Small intestine (tissue), 16 donors: ENCODE measurements at places on chromosomes 16 and 17.
A peak's percentile ranks its signal among the peaks of the same experiment; 100 is the strongest.

DNA sequence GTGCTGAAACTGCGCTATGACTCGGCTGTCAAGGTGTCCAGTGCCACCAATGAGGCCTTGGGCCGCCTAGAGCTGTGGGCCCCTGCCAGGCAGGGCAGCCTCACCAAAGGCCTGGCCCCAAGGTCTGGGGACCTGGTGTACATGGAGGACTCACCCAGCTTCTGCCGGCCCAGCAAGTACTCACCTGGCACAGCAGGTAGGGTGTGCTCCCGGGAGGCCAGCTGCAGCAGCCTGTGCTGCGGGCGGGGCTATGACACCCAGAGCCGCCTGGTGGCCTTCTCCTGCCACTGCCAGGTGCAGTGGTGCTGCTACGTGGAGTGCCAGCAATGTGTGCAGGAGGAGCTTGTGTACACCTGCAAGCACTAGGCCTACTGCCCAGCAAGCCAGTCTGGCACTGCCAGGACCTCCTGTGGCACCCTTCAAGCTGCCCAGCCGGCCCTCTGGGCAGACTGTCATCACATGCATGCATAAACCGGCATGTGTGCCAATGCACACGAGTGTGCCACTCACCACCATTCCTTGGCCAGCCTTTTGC is 25.0 kb downstream of the WNT9B start:
- peak; percentile 82 for DNase-seq

- DNase-seq: no peak
These were observed 335.6 kb upstream of the ASIC2 start for GRCh38 chr17:33628500-33629346.

DNA sequence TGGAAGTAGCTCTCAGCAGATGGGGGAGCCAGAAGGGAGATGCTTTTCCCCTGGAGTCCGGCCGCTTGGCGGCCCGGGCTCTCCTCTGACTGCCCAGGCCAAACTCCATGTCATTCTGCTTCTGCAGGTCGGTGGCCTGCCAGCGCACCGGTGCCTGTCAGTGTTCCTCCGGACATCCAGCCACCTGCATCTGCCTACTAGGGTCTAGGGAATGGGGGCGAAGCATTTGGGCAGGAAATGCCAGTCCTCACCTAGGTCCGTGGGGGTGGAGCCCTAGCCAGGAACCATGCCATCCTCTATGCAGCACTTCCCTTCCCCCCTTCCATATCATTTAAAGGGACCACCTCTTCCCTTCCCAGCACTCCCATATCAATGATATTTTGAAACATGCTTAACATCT is 34.2 kb downstream of the GJC1 start:
- DNase-seq: no peak

DNA sequence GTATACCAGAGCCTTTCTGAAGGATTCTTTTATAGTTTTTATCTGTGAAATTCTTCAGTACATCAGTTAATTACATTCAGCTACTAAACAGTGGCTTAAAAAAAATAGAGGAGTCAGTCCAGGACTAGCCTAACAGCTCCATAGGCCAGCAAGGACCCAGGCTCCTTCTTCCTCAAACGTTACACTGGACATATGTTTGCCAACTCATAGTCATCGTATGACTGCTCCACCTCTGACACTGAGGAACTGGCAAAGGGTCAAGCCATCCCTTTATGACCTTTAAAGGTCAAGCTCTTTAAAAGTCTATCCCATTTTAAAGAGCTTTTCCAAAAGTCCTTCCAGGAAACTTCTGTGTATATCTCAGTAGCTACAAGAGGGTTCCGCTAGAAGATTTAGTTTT is 36.6 kb downstream of the PHLPP2 start:
- no peak for DNase-seq

GRCh38 chr17:68054296-68054900 is 18.9 kb downstream of the KPNA2 start:
- no peak for DNase-seq

DNA sequence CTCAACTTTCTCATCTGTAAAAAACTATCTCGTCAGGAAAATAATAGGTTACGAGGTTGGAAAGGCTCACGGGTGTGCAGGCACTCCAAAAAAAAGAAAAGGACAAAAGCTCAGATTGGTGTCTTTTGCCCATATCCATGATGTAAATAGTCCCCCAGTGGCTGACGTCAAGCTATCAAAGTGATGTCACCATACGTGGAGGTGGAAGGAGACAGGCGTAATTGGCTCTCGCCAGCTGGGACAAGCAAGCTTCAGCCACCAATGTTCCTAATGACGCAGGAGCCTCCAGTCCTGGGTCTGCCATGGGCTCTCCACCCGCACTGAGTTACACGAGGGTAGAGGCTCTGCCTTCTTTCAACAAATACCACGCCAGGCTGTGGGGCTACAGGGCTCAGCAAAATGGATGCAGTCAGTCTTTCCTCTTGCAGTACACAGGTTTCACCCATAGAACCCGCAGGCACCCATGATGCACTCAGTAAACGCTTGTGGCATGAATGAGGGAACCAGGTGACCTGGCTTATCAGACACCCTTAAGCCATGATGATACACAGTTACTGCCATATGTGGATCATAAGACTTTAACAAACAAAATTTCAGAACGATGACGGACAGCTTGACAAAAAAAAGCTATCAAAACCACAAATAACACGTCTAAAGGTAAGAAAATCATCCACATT is 50.5 kb downstream of the COTL1 start:
- no peak for DNase-seq

- DNase-seq: no peak
These were observed 3.5 kb downstream of the GRB2 start for GRCh38 chr17:75402026-75402425.

DNA sequence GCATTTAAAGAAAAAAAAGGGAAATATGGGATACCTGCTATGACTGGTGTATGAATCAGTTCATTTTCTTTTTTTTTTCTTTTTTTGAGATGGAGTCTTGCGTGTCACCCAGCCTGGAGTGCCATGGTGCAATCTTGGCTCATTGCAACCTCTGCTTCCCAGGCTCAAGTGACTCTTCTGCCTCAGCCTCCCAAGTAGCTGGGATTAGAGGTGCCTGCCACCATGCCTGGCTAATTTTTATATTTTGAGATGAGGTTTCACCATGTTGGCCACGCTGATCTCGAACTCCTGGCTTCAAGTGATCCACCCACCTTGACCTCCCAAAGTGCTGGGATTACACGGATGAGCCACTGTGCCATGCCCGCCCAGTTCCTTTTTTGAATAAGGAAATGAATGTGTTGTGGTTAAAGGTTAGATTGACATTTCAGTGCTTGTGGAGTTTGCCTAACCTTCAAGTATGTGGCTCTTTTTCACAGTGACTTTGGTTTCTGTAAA is 7.7 kb downstream of the HAPSTR1 start:
- peak; percentile 47 for DNase-seq

- DNase-seq: peak; percentile 21
These were observed 21.6 kb downstream of the POLR3E start for GRCh38 chr16:22318690-22319358.

- peak; percentile 73 for DNase-seq
These were observed 21.8 kb upstream of the FOXK2 start for GRCh38 chr17:82497483-82498405.

- peak; percentile 48 for DNase-seq
These were observed 36.0 kb upstream of the FBXO47 start for GRCh38 chr17:39002991-39003715.

DNA sequence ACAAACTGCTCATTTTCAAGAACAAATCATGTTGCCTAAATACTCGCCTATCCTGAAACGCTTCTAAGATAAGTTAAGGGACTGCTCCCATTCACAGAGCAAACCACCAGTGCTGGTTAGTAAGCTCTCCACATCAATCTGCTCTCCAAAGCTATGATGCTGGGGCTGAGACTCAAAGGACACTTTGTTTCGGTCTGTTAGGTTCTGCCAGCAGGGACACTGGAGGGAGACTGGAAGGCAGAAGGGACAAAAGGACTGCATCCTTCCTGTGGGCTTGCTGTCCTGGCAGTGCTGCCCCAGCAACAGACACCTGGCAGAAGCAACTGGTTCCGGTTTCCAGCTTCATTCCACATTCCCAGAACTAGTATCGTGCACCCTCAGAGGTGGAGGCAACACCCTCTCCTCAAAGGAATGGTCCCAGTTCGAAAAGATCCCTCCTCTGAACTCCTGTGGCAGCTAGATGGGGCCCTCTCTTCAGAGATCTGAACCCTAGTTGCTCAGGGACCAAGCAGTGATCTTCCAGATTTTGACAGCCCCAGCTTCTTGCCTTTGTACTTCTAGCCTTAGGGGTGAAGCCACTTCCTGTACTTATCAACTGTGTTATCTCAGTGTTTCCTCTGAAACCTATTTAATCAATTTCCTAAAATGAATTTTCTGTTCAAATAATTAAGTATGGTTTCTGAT is 73.4 kb upstream of the GSG1L start:
- peak; percentile 51 for DNase-seq
